ENCODE measurements at places on chromosomes 13 and 19. TPM values are rescaled to one million over a fixed set of nuclear protein-coding genes. Genes with fewer than 3 reads are reported as not detected.

GRCh38 chr13:45328661-45329111 is 12.3 kb downstream of the TPT1 start:
- no peak for DNase-seq

LGALS14 gene
- not detected for total RNA-seq

GRCh38 chr13:26053418-26053980 is 1.7 kb upstream of the SHISA2 start:
- no peak for DNase-seq

DNA sequence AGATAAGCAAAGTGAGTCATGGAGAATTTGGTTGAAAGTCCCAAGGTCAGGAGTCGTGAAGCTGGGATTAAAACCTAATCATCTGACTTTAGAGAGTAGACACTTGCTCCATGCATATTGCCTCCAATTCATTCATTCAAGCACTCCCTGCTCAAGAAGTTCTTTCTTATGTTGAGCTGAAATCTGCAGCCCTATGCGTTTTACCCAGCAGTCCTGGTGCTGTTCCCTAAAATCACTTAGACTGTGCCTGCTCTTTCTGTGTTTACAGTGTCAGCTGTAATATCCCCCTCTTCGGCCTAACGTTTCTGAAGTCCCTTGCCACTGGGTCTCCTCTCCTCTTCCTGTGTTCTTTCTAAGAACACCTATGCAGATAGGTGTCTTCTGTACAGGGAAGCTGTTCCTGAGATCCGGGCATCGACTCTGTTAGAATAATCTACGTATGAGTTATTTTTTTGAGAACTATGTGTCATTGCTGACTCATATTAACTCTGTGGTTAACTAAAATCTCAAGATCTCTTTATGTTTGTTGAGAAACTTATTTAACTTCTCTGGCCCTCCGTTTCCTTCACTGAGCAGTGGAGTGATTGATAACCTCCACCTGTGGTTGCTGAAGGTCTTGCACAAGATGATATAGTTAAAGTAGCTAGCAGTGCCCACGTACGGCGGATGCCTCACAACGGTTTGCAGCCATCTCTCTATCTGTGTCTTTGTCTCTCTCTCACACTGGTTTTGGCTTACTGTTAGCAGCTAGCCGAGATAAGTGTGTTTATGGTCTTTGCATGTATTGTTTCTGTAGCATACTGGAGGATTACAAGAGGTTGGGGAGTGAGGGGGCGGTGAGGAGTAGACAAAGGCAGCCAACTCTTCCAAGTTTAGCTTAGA is 4.7 kb downstream of the ALOX5AP start:
- DNase-seq: peak; percentile 86

TPRX2 gene
- total RNA-seq: not detected

DNA sequence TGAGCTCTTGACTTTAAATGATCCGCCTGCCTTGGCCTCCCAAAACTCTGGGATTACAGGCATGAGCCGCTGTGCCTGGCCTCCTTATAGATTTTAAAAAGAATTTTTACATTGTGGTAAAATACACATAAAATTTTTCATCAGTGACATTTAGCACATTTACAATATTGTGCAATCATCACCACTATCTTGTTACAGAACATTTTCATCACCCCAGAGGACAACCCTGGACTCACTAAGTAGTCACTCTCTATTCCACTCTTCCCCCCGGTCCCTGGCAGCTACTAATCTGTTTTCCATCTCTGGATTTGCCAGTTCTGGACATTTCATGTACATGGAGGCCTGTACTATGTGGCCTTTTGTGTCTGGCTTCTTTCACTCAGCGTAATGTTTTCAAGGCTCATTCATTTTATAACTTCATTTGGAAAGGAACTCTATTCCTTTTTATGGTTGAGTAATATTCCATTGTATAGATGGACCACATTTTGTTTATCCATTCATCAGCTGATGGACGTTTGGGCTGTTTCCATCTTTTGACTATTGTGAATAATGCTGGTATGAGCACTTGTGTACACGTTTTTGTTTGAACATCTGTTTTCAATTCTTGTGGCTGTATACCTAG is 19.9 kb downstream of the MEGF8 start:
- DNase-seq: no peak

- no peak for DNase-seq
These were observed 24.3 kb downstream of the LRFN3 start for GRCh38 chr19:35960432-35960972.

DNA sequence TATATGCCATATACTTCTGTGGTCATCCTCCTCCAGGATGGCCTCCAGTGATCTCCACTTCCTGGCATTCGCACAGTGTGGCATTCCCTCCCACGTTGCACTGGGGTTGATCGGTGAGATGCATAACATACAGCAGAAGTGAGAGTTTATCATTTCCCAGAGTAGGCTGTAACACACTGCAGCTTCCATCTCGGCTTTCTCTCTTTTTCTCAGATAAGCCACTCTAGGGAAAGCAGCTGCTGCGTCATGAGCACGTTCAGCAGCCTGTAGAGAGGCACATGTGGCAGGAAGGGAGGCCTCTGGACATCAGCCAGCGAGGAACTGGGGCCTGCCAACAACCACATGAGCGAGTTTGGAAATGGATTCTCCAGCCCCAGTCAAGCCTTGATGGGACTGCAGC is 807.1 kb downstream of the DIAPH3 start:
- peak; percentile 13 for DNase-seq

GRCh38 chr19:42143341-42144234 is 11.3 kb upstream of the POU2F2 start:
- no peak for DNase-seq

- peak; percentile 35 for DNase-seq
These were observed 17.9 kb upstream of the ZNF175 start for GRCh38 chr19:51552996-51553725.

- DNase-seq: no peak
These were observed 225.8 kb downstream of the UQCRFS1 start for GRCh38 chr19:28987177-28987576.

SMIM17 gene
- not detected for total RNA-seq

VSTM2B gene
- not detected for total RNA-seq

- no peak for DNase-seq
These were observed 1.8 kb upstream of the INSR start for GRCh38 chr19:7295912-7296536.

DAND5 gene
- total RNA-seq: 0.31 TPM
